ENCODE measurements at places on chromosomes 11 and 22.

GRCh38 chr11:17012712-17013547, 1.3 kb downstream of the PLEKHA7 start:
- DNase-seq: no peak

GRCh38 chr11:69867076-69868005, 48.1 kb upstream of the FGF3 start:
- DNase-seq: no peak

DNA sequence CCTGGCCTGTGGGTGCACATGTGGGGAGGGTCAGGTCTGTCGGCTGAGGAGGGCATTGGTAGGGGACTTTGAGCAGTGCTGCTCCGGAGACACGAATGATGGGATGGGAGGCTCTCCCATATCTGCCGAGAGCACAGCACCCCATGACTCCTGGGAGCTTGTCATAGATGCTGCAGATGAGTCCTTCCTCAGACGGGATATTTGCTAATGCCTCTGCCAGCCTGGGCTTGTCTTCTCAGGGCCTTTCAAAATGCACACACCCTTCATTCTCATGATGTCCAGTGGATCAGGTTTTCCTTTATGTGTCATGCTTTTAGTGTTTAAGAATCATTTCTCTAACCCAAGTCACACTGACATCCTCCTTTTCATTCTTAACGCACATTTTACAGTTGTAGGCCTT, 8.1 kb upstream of the RNH1 start:
- DNase-seq: no peak

GRCh38 chr11:36390963-36391471, 94.9 kb downstream of the PRR5L start:
- peak; percentile 67 for DNase-seq

DNA sequence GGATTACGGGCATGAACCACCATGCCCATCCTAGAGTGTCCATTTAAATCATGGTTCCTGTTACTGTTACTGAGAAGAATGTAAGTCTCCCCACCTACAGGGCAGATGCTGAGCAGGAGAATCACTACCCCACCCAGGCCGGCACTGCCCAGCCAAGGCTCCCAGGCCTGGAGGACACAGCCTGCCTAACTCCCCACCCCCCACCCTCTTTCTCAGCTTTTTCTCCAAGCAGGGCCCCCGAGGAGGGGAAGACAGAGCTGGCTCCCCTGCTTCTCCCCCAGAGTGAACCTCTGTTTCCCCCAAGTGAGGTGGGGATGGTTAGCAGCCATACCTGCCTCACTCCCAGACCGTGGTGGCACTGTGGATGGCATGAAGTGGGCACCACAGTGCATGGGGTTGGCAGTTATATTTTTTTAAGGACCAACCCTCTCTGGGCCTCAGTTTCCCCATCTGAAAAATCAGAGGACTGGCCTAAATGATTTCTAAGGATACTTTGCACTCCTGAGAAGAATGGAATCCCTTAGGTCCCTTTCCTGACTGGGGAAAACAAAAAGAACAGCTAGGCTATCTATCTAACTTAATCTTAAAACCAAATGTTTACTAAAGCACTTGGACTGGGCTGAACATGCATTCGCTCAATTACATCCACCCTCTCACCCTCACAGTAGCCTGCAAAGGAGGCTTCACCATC, 5.0 kb downstream of the CBX7 start:
- DNase-seq: no peak

- DNase-seq: no peak
Observed at GRCh38 chr11:2041963-2042362, 44.3 kb upstream of the H19 start.

All from HL-60 (cell line).